ENCODE measurements at places on chromosomes 1 and 21.
A peak's percentile ranks its signal among the peaks of the same experiment; 100 is the strongest.

DNA sequence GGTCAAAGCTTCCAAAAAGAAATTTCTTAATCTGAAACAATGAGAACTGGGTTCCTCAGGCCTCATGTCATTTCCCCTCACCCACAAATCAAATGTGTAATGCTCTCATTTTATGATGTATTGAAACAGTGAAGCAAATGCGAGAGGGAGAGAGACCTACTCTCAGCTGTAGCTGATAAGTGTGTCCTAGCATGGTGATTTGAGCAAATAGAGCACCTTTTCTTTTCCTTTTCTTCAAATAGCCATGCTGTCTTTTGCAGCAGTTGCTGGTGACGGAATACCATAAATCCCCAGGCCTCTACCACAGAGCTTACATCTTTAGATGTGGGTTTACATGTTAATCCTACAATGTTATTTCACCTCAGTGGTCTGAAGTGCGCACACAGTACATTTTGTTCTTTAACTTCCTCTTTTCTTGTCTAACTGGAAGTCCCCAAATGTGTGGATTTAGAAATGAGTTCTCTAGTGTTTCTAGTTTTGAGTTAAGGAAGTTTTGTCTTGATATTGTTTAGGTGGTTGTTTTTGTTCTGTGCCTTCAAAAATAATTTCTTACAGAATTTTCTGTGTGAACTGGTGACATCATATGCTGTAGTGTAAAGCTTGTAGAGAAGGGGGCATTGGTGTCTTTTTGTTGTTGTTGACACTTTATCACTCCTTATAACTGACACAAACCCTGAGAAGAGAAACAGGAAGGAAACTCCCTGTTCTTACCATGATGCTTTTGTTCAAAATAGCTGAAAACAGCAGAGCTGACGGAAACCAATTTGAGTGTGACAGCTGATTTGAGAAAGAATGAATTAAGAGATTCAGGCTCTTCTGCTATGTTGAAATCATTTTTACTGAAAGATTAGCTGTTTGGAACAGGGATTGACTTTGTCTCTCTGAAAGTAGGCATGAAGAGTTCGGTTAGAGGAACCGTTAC is 12.2 kb downstream of the SMAP2 start:
- DNase-seq: no peak

DNA sequence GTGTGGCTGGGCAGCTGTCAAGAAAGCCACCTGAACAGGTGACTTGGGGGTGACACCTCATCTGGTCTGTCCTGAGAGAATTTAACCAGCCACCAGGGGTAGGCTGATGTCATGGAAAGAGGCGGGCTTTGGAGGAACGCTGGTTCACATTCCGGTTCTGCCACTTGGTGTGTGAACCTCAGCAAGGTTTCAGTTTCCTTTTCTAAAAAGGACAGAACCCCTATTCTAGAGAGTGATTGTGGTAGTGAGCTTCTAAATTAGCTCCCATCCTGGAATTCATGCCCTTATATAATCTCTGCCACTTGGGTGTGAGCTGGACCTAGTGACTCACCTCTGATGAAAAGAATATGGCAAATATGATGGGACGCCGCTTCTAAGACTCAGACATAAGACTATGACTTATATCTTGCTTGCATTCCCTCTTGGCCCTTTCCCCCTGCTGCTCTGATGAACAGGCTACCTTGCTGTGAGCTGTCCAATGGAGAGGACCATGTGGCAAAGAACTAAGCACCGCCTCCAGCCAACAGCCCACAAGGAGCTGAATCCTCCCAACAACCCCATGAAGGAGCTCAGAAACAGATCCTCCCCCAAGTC is 332.1 kb downstream of the RRAGC start:
- DNase-seq: no peak

GRCh38 chr1:208291923-208292711 is 47.9 kb upstream of the PLXNA2 start:
- no peak for DNase-seq

DNA sequence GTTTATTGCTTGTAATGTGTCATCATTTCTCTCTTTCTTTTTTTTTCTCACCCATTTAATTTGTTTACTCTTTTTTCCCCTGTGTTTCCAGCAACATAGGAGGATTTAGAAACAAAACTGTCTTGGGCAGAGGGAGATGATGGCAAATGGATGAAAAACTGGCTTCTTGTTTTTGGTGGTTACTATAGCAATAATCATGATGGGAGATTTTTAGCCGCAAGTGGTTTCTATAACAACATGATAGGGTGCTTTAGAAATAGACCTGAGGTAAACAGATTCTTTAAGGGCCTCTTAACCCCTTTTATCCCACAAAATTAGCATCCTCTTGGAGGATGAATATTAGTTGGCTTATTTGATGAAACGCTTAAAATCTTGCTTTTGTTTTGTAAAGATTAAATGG is 51.6 kb downstream of the CRB1 start:
- no peak for DNase-seq

DNA sequence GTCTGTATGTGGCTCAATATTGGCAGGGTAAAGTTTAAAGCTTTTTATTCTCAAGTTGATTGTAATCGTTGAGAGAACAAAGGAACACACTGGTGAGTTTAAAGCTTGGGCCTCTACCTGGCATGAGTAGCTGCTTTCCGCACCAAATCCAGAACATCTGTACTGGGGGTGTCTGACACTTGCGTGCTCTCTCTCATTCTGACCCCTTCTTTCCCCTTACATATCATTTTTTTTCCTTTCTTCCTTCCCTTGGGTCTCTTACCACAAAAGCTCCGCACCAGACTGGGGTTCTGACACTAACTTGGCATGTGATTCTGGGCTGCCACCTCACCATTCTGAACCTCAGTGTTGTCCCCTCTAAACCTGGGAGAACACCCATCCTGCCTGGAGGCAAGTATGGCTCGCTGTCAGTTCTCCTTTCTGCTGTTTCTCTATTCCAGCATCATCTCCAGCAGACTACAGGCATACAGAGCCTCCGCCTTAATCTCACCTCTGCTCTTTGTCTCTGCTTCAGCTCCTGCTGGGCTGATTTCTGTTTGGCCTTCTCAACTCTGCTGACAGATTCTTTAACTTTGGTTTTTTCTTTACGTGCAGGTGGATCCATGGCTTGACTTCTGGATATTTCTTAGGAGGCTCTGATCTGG is 859 bp upstream of the ERMAP start:
- DNase-seq: no peak

DNA sequence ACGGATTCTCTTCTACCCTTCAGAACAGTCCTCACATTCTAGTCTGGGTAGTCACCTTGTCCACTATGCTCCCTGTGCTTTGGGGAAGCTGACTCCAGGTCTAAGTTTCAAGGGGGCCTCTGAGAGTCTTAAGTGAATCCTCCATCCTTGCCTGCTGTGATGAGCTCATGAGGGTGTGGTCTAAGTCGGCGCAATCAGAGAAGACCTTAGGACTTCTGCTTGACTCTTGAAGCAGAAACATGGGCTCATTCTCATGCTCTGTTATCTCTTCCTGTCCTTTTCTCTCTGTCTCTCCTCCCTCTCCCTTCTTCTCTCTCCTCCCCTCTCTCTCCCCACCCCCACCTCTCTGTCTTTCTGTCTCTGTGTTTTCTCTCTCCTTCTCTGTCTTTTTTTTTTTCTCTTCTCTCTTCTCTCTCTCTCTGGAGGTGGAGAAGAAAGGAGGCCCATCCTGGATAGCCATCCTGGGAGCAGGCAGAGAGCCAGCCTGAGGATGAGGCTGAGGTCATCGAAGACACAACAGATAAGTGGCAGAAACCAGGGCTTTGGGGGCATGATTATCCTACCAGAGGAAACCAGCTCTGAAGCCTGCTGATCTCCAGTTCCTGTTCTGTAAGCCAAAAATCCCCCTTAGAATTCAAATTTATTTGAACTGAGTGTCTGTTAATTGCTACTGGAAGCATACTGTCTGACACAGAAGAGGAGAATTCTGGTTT is 245.6 kb downstream of the SIPA1L2 start:
- peak; percentile 44 for DNase-seq

GRCh38 chr1:9559673-9560072 is 20.4 kb downstream of the SLC25A33 start:
- DNase-seq: no peak

DNA sequence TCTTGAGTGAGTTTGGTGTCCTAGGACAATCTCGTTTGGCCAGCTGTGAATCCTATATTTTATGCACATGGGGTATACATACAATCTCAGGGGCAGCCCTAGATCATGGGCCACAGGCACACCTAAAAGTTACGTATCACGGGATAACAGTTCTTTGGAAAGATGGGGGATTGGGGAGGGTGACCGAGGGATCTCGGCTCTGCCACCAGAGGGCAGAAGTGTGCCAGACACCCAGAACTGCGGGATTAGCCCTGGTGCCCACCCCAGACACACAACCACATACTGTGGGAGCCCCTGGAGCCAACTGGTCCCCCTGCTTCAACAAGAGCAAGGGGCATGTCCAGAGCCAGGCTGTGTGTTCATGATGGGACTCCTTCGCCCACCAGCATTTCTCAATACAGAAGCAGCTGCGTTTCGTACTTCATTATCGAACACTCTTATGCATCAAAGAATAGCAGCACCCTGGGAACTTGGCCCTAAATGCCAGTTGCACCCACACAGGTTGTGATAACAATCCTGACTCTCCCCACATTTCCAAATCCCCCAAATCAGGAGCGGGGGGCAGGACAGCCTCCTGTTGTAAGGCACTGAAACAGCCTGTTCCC is 37.4 kb downstream of the TMCO4 start:
- peak; percentile 30 for DNase-seq

- DNase-seq: no peak
Observed at GRCh38 chr21:36089946-36090345, 20.1 kb downstream of the CBR1 start.

- peak; percentile 10 for DNase-seq
Observed at GRCh38 chr1:100188617-100189016, 10.6 kb upstream of the LRRC39 start.

GRCh38 chr1:97780884-97781283 is 139.9 kb downstream of the DPYD start:
- no peak for DNase-seq

- no peak for DNase-seq
Observed at GRCh38 chr1:18411820-18412641, 68.7 kb upstream of the KLHDC7A start.

DNA sequence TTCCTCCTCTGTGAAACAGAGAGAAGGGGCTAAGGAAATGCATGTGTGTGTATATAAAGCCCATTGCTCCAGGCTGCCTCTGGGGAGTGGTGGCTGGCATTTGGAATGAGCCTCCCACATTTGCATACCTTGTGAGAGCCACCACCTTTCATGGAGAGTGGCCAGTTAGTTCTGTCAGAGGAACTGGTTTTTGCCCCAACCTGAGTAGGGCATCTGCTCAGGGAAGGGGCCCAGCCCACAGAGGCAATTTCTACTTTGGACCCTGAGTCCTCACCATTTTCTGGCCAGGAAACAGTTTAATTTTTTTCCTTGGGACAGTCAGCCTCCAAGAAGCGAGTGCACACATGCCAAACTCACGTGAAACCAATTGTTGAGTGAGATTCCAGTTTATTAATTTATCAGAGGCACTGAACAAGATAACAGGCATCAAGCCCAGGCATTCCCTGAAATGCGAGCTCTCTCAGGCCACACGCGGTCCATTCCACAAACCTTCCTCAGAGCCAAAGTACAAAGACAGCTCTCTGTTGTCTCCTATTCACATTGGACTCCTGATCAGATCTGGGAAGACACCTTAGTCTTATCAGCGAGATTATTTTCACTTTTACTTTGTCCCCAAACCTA is 1.0 kb upstream of the SLC6A9 start:
- DNase-seq: no peak

DNA sequence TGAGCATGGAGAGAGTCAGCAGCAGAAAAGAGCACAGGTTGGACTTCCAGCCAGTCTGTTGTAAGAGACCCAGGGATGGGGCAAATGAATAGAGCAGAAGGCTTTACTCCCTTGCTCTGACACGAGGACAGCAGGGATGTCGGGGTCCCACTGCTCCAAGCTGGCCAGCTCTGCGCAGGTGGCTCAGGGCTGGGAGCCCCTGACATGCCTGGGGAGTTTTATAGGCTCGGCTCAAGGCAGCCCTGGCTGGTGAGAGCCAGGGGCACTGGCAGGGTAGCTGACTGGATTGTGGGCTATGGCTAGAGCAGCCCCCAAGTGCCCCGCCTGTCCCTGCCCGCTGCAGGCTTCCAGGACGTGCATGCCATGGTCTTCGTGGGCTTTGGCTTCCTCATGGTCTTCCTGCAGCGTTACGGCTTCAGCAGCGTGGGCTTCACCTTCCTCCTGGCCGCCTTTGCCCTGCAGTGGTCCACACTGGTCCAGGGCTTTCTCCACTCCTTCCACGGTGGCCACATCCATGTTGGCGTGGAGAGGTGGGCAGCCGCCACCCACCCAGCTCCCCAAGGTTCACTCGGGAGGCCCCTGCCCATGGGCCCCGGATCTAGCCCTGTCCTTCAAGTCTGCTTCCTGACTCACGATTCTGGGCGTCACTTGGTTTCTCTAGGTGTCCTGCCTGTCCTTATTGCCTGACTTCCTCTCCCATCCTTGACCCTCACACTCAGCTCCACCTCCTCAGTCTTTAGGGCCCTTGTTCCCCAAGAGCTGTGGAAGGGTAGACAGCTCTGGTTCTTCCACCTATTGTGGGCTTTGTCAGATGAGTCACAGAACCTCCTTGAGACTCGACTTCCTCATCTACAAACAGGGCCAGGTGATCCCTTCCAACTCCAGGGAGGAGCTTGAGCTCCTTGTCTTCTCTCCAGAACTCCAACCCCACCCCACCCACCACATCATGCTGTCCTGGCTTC is 8.2 kb downstream of the RHBG start:
- no peak for DNase-seq

- DNase-seq: no peak
Observed at GRCh38 chr1:248686815-248687214, 15.8 kb downstream of the OR14I1 start.

DNA sequence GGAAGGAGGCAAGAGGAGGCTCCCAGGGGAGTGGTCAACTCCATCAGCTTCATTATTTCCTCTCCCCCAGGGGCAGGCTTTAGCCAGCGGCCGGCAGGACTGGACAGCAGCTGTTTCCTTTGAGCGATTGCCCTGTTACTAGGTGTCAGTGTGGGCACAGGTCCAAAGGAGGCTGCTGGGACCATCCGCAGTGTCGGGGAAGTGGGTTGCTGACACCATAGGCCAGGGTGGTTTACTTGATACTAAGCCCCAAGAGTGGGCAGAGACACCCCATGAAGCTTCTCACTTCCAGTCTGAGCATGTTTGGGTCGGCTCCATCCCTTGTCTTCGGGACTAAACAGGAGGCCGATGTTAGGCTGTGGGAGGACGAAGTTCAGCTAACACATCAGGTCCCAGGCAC is 63.6 kb downstream of the KAZN start:
- DNase-seq: no peak

DNA sequence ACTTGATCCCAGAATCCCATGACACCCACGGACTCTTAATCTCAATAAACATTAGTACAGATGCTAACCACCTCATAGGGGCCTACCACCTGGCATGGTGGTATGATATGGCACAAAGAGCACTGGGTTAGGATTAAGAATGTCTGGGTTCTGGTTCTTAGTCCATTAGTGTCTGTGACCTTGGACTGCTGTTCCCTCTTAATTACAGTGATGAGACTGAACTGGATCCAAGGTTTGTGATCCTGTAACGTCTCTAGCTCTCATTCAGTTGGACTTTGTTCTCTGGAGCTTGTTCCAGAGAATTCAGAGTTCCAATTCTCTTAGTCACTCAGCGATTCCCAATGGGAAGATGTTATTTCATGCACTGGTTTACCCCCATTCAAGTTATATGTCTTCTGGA is 23.6 kb upstream of the PIGC start:
- no peak for DNase-seq
